ENCODE measurements at places on chromosomes 5 and 9.
A peak's percentile ranks its signal among the peaks of the same experiment; 100 is the strongest.

DNA sequence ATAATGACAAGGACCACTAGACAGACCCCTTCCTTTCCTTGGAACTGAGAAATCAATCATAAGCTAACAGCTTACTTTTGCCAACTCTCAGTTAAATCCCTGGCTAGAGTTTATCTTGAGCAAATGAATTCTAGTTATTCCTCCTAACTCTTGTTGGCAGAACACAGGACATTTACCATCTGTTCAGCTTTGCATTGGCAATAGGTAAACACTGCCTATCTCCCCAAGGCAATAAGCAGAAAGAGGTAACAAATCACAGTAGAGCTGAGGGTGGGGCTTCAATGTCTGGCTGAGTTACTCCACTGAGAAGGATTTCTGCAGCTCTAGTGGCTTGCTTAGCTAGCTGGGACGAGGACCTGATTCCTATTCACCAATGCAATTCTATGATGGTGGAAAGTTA, 503.3 kb upstream of the GRIA1 start:
- H3K27me3 ChIP-seq: no peaks in the 10 kb centered on the region
- no peaks in the 10 kb centered on the region for H3K4me1 ChIP-seq
- no peaks in the 10 kb centered on the region for H3K36me3 ChIP-seq
- H3K27ac ChIP-seq: no peak overlapping the region

DNA sequence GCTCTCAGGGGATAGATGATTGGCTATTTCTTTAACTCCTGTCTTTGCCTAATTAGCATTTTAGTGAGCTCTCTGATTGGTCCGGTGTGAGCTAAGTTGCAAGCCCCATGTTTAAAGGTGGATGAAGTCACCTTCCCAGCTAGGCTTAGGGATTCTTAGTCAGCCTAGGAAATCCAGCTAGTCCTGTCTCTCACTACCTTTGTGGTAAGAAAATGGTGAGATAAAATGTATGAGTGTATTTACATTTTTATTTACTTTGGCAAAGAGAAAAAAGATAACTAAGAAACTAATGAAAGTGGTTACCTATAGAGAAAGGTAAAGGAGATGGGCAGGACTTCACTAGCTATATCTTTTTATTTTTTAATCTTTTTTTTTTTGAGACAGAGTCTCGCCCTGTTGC, 146.8 kb downstream of the RFK start:
- H3K27me3 ChIP-seq: no peaks in the 10 kb centered on the region
- H3K36me3 ChIP-seq: no peaks in the 10 kb centered on the region
- H3K4me3 ChIP-seq: no peak overlapping the region
- no peak for DNase-seq
- H3K4me1 ChIP-seq: no peaks in the 10 kb centered on the region

GRCh38 chr9:2220036-2220435, 204.9 kb downstream of the SMARCA2 start:
- H3K4me3 ChIP-seq: no peak overlapping the region
- H3K27me3 ChIP-seq: no peaks in the 10 kb centered on the region

GRCh38 chr9:91144769-91145168, 216.9 kb downstream of the AUH start:
- H3K27me3 ChIP-seq: no peaks in the 10 kb centered on the region
- peak overlapping the region; percentile 96 for H3K27ac ChIP-seq
- no peak for DNase-seq
- no peak overlapping the region for H3K4me3 ChIP-seq
- peaks cover 83% of the 10 kb centered on the region for H3K36me3 ChIP-seq

DNA sequence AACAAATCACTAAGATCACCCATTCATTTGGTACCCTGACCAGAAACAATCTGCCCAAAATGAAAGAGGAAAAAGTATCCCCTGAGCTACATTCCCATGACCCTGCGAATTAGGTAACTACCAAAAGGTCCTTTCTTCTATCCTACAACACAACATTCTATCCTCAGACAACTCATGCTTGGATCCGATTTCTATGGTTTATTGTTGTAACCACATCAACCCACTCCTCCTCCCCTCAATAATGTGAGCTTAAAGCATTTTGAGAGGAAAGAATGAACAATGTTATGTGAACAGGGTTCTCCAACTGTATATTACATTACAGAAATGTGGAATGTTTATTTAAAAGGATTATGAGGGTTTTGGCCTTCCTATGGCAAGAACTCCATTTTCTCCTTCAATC, 4.0 kb downstream of the SLC35D2 start:
- no peaks in the 10 kb centered on the region for H3K27me3 ChIP-seq
- no peak overlapping the region for H3K4me3 ChIP-seq
- peaks cover 22% of the 10 kb centered on the region for H3K36me3 ChIP-seq
- H3K4me1 ChIP-seq: peaks cover 11% of the 10 kb centered on the region

DNA sequence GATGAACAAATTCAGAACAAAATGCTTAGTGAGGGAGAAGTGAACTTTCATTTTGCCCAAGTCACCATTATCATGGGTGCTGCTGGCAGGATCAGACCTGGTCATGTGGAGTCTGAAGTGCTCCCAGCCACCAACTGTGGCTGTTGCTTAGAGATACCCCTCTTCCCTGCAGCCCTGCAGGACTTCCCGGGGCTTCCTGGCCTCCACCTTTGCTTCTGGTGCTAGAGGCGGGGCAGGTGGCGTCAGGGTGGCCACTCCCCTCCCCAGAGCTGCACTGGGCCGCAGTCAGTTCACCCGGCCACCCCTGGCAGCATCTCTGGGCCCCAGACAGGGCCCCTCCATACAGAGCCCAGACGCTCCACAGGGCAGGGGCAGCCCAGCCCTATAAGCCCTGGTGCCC, 30.0 kb upstream of the SLC12A7 start:
- DNase-seq: no peak
- peaks cover 2% of the 10 kb centered on the region for H3K27me3 ChIP-seq
- no peak overlapping the region for H3K4me3 ChIP-seq
- H3K36me3 ChIP-seq: no peaks in the 10 kb centered on the region

DNA sequence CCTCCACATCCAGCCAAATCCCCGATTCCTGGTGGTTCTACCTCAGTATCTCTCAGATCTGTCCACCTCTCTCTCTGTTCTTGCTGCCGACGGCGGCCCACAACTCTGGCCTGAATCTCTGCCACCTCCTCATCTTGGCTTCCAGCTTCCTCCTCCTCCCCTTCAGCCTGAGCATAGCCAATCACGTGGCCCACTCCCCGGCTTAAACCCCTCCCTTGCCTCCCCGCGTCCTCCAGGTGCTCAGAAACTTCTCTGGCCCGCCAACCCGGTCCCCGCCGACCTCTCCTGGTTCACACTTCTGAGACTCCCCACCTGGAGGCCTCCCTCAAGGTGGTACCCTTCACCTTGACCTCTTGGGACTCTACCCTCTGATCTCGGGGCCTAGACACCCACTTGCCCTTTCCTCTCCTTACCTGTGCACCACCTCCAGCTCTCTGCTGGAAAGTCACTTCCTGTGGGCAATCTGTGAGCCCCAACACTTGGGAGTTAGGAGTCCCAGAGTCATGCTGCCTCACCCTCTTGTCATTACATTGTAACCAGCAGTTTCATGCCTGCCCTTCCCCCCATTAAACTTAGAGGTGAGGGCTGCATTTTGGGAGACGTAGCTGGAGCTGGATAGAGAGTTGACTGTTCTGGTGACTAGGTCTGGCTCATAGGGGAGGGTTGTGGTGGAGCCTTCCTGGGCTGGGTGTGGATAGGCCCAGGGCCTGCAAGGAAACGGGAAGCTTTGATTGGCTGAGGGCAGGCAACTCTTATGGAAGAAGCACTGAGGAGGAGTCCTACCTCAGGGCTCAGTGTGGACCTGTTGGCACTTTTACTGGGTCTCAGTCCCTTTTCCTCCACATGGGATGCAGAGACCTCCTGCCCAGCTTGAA, 4.5 kb upstream of the SET start:
- peaks cover 34% of the 10 kb centered on the region for H3K4me1 ChIP-seq
- H3K4me3 ChIP-seq: peak overlapping the region; percentile 95
- H3K27me3 ChIP-seq: no peaks in the 10 kb centered on the region
- H3K27ac ChIP-seq: peak overlapping the region; percentile 93
- peaks cover 8% of the 10 kb centered on the region for H3K36me3 ChIP-seq

Measured in activated T-helper 2 cell treated with anti-CD3 and anti-CD28 coated beads, Interferon-gamma antibody, Interleukin-2, Interleukin-4, amounts not matched to agents 10 μg/mL and 5 μg/mL and 100 μg/mL, durations not matched to agents 14 hours and 24 hours and 36 hours (primary cell).